ENCODE measurements at places on chromosomes 5 and 9.

- no peak for DNase-seq
These were observed 47.6 kb upstream of the DAP start for GRCh38 chr5:10808347-10809226.

- DNase-seq, result no peak
These were observed 85.4 kb upstream of the FSTL4 start for GRCh38 chr5:133697536-133698258.

DNA sequence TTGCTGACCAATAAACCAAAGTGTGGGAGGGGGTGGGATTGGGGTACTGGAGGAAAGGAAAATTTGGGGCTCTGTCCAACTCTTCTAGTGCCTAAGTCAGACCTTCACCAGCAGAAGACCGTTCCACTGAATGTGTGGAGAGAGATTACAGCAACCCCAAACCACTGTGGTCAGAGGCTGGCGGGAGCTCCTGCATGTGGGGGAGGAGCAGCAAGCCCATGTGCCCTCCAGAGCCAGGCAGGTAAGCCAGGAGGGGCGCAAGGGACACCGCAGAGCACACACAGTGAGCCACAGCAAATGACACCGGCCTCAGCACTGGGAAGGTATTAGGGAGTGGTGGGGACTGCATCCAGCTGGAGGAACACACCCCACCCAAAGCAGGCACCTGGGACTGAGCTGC is 62.9 kb downstream of the SMIM23 start:
- DNase-seq, result no peak

DNA sequence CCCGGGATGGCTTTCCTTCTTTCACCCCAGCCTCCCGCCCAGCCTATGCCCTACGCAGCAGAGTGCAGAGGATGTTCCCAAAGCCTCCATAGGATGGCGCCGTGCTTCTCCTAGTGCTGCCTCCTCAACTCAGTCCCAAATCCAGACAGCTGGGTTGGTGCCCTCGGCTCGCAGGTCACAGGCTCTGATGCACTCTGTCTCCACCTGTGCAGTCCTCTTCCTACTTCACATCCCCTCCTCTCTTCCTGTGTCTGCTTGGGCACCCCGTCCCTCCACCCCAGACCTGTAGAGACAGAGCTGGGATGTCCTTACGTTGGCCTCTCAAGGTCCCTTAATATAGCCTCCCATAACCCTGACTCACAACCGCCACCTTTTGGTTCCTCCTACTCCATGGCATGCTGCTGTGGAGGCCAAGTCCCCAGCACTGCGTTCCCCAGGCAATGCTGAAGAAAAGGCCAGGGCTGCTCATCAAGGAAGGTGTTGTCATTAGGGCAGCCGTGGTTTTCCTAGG is 314.4 kb downstream of the GADD45G start:
- DNase-seq, result no peak

GRCh38 chr5:116814626-116815385 is 240.2 kb upstream of the SEMA6A start:
- no peak for DNase-seq

- no peak for DNase-seq
These were observed 677.0 kb upstream of the KLF4 start for GRCh38 chr9:108166519-108166918.

DNA sequence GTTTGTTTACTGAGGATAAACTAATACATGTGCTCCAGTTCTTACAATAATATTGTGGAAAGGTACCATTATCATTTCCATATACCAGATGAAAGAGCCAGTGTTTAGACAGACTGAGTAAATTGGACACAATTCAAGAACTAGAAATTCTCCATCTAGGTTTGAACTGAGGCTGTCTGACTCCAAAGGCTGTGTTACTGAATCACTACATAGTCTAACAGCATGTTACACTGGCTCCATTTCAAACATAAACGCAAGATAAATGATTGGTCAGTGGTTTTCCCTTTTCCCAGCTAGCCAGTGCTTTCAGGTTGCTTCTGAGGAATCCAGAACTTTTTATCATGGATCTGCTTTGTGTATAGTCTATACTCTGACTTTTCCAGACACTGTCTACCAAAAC is 8.1 kb downstream of the SPDL1 start:
- no peak for DNase-seq

GRCh38 chr5:94467346-94467953 is 151.0 kb downstream of the KIAA0825 start:
- no peak for DNase-seq

GRCh38 chr9:73023025-73023541 is 70.2 kb upstream of the ALDH1A1 start:
- peak; percentile 36 for DNase-seq

DNA sequence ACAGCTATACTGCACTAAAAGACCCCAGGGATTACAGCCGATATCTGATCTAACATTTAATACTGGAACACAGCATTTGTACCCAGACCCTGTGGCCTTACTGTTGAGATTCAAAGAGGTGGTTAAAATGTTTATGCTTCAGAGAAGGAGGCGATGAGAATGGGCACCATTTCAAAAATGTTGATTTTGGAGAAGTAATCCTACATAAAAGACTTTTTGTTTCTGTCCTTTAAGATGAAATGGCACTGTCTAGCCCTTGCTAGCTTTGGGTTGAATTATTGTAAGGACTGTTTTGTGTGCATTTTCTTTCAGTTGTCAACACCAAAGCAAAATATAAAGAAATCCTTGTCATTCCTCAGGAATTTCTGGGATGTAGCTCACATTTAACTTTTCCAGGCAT is 288.5 kb upstream of the ANKH start:
- DNase-seq, result no peak

- no peak for DNase-seq
These were observed 151.2 kb upstream of the RUSC2 start for GRCh38 chr9:35338561-35339274.

GRCh38 chr5:142143878-142144277 is 35.3 kb downstream of the NDFIP1 start:
- no peak for DNase-seq

DNA sequence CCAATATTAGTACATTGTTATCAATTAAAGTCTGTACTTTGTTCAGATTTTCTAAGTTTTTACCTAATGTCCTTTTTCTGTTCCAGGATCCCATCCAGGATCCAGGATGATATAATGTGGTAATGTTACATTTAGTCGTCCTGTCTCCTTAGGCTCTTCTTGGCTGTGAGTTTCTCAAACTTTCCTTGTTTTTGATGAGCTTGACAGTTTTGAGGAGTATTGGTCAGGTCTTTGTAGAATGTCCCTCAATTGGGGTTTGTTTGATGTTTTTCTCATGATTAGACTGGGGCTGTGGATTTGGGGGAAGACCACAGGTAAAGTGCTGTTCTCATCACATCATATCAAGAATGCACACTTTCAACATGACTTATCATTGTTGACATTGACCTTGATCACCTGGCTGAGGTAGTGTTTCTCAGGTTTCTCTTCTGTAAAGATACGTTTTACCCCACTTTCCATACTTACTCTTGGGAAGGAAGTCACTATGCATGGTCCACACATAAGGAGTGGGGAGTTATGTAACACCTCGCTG is 9.6 kb downstream of the NDFIP1 start:
- DNase-seq, result no peak

DNA sequence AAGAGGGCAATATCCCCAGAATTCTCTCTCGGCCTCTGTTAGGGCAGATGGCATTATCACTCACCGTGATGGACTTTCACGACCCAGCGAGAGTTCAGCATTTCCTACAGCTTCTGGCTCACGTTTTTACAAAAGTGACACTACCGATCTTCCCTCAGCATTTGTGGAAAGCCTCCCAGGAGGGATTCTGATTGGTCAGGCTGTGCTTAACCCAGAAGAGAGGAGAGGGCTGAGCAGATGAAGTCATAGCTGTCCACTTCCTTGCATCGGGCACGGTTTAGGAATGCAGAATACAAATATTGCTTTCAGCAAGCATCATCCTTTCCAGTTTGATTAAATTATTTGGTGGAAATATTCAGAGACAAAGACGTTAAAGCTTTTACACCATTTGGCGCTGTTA is 277.4 kb upstream of the MSX2 start:
- no peak for DNase-seq

- DNase-seq, result no peak
These were observed 34.8 kb downstream of the ATP6V0E1 start for GRCh38 chr5:173018358-173018757.

DNA sequence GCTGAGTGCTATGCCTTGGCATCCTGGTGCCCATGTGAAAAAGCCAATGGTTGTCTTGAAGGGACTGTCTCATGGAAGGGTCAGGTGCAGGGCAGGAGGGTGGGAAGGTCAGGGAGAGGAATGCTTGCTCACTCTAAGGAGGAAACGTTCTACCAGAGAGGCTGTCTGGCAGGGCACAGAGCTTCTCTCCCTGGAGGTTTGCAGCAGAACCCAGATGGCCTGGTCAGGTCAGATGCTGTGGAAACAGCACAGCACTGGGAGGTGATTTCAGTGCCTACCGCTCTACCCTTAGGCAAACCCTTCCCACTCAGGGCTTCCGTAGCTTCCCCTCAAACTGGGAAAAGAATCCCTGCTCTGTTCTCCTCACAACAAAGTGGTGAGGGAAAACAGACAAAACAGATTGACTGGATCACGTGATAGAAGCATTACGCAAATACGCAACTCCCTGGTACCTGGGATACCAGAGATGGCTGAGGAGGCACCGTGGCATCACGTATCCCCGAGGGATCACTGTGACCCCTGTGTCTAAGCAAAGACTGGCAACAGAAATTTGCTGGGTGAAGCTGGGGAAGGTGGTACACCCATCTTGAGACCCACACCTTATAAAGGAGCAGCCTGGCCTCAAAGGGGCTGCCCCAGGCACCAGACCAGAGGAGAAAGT is 3.9 kb upstream of the MGAT1 start:
- DNase-seq, result no peak

GRCh38 chr9:3299872-3300271 is 225.9 kb downstream of the RFX3 start:
- DNase-seq, result no peak
